Hippocampal formation (tissue), 2 donors: ENCODE measurements at places on chromosomes 11 and 22.

DNA sequence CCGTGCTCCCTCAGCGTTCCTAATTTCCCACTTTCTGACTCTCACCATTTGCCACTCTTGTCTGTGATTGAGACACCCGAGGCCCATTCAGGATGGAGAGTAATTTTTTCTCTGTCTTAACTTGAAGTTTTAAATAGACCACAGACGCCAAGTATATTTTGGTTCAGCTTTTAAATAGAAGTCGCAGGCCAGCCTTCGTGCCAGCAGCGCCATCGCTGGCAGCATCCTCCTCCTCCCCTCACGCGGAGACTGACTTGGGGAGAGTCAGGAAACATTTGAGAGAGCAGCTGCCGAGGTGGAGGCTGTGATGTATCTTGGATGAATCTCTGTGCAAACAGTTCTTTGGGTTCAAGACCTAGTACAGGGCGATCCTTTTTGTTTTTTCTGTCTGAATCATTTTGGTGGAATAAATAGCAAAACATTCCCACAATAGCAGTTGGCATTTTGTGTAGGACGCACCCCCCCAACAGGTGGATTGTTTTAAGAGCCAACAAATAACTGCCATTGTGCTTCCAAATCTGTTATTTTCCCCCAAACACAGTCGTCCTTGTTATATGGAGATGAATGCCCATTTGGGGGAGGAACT lies 889 bp upstream of the DMC1 start:
- peak; percentile 61 for DNase-seq

- DNase-seq: no peak
Measured at GRCh38 chr11:62353841-62354240, 16.6 kb downstream of the ASRGL1 start.

GRCh38 chr11:65169164-65169641 lies 830 bp upstream of the SPDYC start:
- no peak for DNase-seq

DNA sequence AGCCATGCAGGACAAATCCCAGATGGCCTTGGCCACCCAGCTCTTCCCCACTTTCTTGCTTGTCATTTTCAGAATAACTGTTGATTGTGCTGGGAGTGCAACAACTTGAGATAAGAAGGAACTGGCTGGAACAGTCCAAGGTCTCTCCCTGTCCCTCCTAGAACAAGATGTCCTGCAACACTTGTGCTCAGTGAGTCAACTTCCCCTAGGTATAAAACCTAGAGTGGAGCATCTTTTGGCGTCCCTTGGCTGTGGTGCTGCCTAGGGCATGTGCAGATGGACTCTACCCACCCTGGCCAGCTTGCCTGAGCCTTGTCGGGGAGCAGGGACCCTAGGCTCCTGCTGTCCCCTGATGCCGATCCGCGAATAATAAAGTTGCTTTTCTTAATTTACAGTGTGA lies 86.0 kb upstream of the SLC22A12 start:
- DNase-seq: no peak

DNA sequence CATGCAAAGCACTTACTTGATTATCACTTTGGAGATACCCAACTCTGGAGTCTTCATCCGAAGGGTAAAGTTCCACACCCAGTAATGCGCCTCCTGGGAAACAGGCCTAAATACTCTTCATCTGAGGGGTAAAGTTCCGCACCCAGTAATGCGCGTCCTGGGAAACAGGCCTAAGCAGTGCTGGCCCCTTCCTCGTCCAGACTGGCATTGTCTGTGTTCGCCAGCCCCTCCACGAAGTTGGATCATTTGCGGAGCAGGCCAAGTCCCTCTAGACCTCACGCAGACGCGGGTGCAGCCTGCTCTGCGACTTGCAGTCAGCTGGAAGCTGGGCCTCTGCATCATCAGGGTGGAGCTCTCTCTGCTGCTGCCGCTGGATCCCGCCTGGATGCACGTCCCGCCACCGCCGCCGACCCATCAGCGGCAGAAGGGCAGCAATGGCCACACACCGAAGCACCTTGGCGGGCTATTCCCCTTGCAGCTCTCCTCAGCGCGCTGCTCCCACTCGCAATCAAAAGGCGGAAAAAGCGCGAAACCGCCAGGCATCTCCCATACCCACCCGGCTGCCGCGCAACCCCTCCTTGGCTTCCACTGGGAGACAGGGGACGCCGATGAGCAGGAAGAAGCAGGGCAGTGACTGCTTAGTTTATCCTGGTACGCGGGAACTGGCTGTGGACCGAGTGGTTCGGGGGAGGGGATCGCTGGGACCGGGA lies 34.1 kb upstream of the GLYATL1 start:
- DNase-seq: peak; percentile 62

DNA sequence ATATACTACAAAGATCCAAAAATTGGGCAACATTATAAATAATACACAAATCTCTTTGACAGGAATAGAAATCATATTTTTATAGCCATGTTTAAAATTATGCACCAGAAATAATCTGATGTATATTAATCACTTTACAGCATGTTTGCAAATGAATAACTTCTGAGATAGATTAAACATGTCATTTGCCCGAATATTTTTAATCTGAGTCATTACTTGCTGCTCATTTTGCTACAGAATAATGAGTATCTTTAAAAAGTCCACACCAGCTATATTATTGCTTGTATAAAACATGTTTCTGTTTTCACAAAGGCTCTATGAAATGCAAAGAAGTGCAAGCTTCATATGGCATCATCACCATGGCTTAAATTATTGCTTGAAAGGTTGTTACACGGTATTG lies 336.8 kb downstream of the GUCY1A2 start:
- no peak for DNase-seq

DNA sequence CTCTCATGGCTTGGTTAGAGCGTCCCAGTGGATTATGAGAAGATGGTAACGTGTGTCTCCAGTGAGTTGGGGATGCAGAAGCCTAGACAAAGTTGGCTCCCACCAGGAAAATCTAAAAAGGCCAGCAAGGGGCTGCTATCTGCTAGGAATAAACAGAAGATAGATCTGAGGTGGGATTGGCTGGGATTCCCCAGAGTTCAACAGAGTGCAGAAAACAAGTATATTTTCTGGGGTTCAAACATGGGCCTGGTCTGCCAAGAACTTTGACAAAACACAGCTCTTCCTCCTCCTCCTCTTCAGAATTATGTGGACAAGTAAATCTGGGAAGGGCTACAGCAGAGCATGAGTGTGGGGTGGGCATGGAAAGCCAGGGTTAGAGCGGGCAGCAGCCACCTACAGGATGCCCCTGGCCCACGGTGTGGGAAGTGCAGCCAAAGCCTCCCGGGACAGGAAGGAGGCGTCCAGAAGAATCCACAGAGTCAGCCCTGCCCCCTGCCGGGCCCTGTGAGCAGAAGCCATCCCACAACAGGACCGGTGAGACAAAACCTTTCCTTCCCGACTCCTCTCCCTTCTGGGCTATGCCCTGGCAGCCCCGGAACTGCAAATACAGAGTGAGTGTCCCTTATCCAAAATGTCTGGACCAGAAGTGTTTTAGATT lies 67.1 kb downstream of the CD82 start:
- no peak for DNase-seq
